SJSA1 (cell line): ENCODE measurements at places on chromosomes 4 and X.

- DNase-seq, result no peak
Measured at GRCh38 chrX:22150371-22150770, 118.2 kb downstream of the PHEX start.

DNA sequence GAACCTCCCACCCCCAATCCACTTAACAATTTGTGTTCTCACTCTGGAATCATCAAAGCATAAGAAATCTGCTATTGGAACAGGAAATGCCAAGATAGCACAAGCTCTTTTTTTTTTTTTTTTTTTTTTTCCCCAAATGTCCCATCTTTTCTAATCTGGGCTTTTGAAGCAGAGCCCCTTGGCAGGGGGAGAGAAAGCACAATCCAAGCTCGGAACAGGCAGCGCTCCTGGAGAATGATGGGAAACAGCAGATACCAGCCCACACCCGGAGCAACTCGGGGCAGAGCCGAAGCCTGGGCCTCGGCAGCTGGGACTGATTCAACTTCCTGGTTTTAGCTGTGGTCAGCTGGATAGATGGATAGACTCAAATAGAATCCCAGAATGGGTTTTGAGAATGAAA lies 235.1 kb downstream of the QDPR start:
- DNase-seq, result no peak

GRCh38 chr4:182680234-182680653 lies 236.9 kb downstream of the DCTD start:
- DNase-seq, result no peak

- DNase-seq, result no peak
Measured at GRCh38 chr4:76857074-76857409, 40.9 kb downstream of the SOWAHB start.

DNA sequence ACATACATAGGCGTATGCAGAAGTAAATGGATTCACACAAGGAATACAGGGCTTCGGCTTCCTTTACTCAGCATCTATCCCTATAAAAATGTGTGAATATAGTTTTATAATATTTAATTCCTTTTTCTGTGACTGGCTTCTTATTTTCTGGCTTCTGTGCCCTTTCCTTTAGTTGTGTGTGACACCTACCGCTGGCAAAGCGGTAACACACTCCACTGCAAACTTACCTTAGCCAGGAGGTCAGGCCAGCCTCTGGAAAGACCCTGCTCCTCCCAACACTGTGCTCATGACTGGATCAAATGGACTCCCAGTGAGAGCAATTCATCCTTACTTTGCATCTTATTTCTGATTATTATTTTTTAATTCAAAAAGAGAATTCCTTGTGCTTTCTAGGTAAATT lies 244.2 kb downstream of the ANK2 start:
- DNase-seq, result no peak

DNA sequence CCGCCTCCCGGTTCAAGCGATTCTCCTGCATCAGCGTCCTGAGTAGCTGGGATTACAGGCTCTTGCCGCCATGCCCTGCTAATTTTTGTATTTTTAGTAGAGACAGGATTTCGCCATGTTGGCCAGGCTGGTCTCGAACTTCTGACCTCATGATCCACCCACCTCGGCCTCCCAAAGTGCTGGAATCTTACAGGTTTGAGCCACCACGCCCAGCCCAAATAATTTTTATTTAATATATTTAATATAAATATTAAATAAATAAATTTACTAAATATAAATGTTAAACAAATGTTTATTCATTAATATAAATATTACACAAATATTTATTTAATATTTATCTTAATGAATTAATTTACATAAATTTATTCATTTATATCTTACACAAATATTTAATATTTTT lies 120.2 kb downstream of the SHOX start:
- no peak for DNase-seq

- DNase-seq, result no peak
Measured at GRCh38 chrX:39528161-39528916, 569.4 kb downstream of the BCOR start.

DNA sequence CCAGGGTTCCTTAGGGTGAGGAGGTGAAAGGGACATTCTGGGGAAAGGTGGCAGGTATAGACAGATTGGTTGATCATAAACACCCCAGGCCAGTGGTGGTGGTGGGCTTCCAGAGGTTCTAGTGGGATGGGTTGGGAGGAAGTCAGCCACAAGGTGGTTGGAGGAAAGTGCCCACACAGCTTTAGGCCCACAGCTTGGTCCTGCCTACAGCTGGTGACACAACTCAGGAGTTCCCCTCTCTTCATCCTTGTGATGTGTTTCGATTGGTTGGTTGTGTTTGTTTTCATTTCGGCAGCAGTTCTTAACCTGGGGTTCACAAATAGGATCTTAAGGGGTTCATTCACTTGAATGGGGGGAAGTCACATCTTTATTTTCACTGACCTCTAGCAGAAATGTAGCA lies 157.0 kb downstream of the TMEM164 start:
- DNase-seq, result no peak

DNA sequence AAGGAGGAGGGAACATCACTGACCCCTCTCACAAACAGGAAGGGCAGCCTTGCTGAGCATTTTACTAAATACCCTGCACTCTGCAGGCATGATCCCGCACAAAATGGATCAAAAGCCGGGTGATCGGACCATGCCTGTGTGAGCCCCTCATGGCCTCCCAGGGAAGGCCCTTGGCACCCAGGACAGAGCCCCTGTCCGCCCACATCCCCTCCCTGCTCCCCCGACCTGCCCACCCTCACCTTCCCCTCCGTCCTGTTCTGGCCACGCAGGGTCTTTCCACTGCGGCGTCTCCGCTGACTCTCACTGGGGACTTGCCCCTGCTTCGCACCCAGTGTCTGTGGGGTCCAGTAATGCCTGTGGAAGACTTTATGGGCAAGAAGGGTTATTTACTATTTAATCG lies 105.0 kb downstream of the HMX1 start:
- no peak for DNase-seq

- DNase-seq, result no peak
Measured at GRCh38 chr4:5933116-5933515, 40.2 kb upstream of the CRMP1 start.

DNA sequence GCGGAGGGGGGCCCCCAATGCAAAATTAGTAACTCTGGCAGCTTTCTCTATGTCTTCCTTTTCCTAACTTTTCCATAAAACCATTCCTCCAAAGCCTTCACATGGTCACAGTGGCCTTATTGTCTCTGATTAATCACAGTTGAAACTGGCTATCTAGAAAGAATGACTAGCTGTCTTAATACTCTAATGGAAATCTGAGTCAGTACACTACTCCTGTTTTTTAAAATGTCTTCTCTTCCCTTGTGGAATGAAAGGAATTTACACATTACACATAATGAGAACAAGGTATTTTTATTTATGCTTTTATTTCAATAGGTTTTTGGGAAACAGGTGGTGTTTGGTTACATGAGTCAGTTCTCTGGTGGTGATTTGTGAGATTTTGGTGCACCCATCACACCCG lies 66.3 kb upstream of the PUDP start:
- no peak for DNase-seq

DNA sequence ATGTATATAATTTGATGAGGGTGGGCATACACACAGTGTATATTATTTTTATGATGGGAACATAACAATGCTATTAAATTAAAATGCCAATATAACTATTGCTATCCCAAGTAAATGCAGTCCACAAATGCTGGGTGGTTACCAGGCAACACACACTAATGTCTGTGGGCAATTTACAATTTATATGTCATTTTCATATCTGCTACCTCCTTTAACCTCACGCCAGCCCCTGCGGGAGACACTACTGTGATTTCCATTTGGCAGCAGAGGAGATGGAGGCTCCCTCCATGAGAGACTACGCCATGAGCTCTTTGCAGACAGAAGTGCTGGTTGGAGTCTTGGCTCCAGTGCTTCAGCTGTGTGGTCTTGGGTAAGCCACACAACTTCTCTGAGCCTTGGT lies 87.9 kb downstream of the PPP2R2C start:
- no peak for DNase-seq

- DNase-seq, result no peak
Measured at GRCh38 chr4:177097291-177097690, 212.4 kb upstream of the NEIL3 start.

GRCh38 chr4:153159728-153160221 lies 44.5 kb upstream of the TRIM2 start:
- DNase-seq, result no peak

DNA sequence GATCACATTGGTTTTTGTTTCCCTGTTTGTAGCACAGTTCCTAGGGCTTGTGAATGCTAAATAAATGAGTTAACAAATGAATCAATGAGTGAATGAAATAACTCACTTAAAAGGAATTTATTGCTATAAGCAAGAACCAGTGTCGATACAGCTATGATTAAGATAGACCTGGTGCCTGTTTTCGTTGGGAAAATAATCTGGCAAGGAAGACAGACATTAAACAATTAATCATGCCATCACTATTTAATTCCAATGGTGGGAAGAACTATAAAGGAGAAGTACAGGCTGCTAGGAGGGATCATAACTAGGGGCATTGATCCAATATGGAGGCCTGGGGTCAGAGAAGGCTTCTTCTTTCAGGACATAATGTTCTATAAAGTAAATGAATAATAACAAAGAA lies 4.5 kb upstream of the CBR4 start:
- DNase-seq, result no peak

DNA sequence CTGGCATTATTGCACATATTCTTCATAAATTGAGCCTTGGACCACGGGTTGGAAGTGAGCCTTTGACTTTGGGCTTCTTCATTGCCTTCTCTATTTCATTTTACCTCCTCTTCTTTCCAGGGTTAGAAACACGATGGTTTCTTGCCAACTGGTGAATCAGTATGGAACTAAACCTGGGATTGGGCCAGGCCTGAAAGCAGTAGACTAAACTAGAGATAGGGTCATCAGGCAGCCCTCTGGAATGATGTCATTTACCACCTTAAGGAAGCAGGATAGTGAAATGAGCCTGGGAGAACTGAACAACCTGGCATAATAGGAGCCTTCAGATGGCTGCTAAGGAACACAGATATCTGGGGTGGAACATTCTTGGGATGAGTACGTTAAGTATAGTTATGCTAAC lies 67.5 kb upstream of the ATP8A1 start:
- no peak for DNase-seq

- no peak for DNase-seq
Measured at GRCh38 chr4:149896432-149896831, 80.8 kb upstream of the IQCM start.

DNA sequence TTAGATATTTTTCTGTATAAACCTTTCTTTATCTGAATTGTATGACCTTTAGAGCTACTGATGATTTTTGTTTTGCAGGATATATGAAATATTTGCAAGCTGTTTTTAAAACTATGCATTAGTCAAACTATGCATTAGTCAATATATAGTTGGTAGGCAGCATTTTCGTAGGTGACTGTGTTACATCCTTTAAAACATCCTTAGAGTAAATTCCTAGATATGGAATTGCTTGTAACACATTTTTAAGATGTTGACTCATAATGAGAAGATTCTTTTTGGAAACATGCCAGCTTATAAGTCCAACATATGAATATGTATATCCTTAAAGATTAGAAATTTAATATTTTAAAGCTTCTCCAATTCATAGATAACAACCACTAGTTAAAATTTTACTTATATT lies 1768.5 kb downstream of the PCDH7 start:
- no peak for DNase-seq

- DNase-seq, result no peak
Measured at GRCh38 chrX:98924511-98924910, 1485.6 kb downstream of the PCDH19 start.

DNA sequence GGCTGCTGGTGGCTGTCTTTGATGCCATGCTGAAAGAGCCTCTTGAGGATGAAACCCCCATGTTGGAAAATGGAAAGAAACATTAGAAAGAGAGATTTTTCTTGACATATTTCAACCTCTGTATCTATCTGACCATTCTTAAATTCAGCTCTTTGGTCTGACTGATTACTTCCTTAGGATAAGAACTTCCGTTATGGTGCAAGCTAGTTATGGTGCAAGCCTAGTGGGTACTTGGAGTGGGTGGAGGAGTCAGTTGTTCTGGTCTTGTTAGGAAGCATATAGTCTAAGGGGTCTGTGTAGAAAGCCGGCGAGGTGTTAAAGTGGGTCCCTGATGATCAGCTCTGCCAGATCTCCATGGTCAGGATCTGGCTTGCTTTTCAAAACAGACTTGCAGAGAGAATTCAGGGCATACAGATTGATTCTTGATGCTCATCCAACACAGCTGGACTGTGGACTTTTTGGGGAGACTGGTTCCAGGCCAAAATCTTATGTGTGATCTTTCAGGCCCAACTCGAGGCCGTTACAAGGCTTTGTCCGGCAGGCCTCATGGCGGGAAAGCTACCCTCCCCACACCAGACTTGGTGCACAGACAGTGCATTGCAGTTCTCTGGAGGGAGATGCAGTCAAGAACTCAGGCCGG lies 82.8 kb upstream of the BOD1L1 start:
- DNase-seq, result no peak

GRCh38 chrX:18709833-18710232 lies 2.4 kb downstream of the PPEF1 start:
- DNase-seq, result no peak

- no peak for DNase-seq
Measured at GRCh38 chr4:43680421-43680820, 768.2 kb downstream of the KCTD8 start.

- peak; percentile 43 for DNase-seq
Measured at GRCh38 chrX:48025561-48025960, 18.8 kb downstream of the SPACA5 start.

DNA sequence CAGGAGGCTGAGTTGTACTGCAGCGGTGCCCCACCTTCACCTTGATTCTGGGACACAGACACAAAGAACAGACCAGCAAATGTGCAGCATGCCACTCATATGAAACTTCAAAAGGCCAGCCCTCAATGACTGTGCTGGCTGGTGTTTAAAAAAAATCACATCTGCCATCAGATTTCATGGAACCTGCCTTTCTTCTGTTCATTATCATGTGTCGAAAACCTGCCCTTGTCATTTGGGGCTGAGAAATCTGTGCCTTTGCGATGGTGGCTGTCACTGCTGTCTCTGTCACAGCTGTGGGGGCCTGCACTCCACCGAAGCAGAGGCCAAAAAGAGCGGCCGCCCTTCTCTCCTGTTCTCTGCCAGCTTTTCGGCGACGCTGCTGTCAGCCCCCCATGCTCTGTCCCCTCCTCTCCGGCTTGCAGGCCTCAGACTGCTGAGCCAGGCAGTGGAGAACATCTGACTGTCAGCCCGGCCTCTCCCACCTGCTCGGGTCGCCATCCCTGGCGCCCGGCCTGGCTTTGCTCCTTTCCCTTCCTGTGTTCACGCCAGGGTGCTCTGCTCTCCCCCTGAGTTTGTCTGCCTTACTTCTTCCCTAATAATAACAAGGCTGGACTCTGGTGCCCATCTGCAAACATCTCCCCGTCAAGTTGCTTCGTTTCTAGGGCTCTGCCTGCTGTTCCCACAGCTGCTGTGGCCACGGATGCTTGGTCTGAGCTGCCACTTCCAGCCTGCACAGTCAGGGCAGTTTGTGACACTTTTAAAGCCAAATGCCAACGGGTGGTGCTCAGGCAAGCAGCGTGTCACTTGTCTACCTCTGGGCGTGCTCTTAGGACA lies 355.2 kb downstream of the UNC5C start:
- no peak for DNase-seq

GRCh38 chr4:172061204-172061603 lies 248.0 kb downstream of the GALNTL6 start:
- no peak for DNase-seq
